AG04449 (cell line): ENCODE measurements at places on chromosomes 2 and 18.

DNA sequence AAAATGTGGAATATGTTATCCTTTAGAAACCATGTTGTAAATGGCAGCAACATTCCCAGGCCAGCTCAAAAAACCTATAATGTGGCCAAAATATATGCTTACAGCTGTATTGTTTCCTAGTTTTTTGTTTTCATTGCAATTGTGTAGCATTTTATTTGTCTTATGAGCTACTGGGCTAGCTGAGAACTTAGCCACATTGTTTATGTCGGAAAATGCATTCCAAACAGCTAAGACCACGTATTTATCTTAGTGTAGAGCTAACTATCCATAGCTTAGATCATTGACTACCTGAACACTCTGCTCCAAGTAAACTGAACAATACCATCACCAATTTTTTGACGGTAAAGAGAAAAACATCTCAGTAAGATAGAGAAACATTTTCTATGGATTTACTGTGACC is 38.4 kb downstream of the METAP1D start:
- no peak for DNase-seq

DNA sequence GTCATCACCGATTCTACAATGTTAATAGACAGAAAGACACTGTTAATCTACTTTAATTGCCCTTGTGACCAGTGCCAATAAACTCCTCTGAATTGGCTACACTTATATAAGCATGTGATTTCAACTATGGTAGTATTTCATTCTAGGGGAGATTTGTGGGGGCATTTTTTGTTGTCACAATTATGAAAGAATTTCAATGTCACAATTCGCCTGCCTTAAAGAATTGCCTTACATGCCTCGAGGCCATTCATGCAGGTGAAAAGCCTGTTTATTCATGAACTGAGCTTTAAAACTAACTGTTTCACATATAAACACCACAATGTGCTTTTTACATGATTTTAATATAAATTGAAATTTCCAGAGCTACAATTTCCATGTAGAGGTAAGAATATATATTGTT is 162.8 kb downstream of the GCA start:
- no peak for DNase-seq

GRCh38 chr2:158619496-158619895 is 162.7 kb downstream of the PKP4 start:
- no peak for DNase-seq

DNA sequence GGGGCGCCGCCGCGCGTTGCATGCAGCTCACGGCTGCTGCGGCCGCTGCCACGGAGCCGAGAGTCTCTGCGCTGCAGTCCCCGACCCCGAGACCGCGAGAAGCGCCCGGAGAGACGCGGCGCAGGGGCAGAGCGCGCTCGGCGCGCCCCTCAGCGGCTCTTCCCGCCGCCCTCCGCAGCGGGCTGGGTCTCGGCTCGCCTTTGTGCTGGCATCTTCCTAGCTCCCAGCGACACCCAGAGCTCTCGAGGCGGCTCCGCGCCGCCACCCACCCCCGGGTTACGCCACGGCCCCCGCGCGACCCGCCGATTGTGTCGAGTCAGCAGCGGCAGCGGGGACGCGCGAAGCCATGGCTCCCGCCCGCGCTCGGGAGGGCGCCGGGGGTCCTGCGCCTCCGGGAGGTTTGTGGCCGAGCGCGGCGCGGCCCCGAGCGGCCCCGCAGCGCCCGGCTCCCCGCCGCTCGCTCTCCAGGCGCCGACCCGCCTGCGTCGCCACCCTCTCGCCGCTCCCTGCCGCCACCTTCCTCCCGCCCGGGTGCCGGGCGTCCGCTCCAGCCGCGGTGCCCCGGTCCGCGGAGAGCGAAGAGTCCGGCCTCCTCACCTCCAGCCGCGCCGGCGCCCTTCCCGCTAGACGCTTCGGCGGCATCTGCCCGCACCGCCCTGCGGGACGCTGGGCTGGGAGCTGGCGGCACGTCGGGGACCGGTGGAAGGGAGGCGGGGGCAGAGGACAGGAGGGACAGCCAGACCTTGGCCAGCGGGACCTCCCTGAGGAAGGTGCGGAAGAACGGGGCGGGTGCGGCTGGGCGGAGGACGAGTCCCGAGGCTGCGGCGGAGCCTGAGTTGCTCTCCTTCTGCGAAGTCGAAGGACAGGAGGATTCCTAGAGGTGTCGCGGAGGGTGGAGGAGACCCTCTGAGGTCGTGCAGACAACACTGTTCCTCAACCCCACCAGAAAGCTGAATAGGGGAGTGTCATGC is 46.3 kb upstream of the CCDC150 start:
- no peak for DNase-seq

DNA sequence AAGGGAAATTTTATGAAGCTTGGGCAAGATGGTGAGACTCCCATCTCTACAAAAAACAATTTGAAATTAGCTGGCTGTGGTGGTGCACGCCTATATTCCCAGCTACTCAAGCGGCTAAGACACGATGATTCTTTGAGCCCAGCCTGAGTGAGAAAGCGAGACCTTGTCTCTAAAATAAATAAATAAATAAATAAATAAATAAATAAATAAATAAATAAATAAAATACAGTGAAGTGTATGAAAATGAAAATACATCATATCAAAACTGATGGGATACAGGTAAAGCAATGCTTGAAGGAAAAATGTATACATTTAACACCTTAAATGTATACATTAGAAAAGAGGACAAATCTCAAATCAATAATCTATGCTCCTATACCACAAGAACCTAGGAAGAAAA is 15.7 kb downstream of the EXOC6B start:
- DNase-seq = no peak

GRCh38 chr2:147177071-147177857 is 667.6 kb upstream of the ACVR2A start:
- DNase-seq = no peak

- no peak for DNase-seq
Measured at GRCh38 chr2:21406911-21407310, 283.1 kb downstream of the TDRD15 start.

DNA sequence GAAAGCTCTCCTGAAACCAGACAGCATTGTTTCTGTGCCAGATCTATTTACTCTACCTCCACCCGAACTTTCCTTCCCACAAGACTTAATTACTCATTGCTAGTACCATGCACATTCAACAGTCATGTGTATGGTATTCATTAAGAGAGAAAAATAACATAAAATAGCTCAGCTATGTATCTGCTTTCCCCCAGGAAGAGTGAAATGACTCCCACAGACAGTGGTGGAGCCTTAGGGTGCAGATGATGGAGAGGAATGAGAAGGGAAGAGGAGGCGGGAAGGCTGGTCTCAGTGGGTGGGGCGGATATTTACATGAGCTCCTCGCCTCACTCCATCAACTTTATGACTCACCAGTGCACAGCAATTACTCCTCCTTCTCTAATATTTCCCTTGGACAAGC is 724.5 kb downstream of the EPHA4 start:
- peak; percentile 91 for DNase-seq

DNA sequence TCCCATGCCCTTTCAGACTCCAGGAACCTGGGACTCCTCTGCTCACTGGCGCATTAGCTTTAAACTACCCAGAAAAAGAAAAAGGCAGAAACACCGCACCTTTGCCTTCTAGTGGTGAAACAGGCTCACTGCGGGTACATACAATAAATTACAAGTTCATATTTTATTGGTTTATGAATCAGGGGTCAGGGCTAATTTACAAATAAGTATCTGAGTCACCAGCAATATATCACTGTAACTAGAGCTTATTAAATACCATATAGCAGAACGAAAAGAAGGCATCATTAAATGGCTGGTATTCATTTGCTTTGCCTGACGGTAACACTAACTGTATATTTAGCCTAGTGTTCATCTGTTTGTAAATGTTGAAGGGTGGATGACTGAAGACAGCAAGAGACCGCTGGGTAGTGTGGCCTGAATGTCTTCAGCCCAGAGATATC is 26.9 kb upstream of the DTNB start:
- DNase-seq = no peak

DNA sequence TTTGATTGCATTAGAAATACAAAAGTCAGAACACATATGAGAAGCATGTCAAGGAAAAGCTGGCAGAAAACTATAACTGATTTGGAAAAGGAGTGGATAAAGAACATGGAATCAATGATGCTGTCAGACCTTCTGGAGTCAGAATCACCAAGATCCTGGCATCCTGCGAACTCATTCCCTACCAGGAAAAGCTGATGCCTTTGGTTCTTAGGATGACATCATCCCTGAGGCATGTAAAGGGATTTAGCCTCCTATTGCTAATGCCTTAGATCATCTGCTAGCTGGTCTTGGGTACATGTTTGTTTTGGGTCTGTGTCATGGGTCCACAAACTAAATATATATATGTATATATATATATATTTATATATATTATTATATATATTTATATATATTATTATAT is 680.7 kb downstream of the EPHA4 start:
- peak; percentile 59 for DNase-seq

GRCh38 chr2:204892506-204893255 is 347.4 kb downstream of the PARD3B start:
- peak; percentile 47 for DNase-seq

GRCh38 chr18:23135550-23136325 is 453 bp downstream of the CABLES1 start:
- no peak for DNase-seq

DNA sequence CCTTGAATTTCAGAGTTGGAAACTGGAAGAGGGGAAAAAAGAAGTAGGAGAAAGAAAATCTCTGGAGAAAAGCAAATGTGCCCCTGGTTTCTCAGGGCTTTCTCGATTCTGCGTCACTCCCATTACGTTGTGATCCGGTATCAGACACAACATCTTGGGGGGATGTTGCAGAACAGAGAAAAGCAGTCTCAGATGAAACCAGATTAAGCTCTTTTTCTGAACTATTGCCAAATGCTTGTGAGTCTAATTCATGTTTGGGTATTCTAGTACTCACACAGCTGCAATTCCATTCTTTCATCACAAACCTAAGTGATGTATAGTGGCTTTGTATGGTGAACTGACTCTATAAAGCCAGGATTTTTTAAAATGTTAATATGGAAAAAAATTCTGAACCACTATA is 233.2 kb downstream of the TCF4 start:
- no peak for DNase-seq

DNA sequence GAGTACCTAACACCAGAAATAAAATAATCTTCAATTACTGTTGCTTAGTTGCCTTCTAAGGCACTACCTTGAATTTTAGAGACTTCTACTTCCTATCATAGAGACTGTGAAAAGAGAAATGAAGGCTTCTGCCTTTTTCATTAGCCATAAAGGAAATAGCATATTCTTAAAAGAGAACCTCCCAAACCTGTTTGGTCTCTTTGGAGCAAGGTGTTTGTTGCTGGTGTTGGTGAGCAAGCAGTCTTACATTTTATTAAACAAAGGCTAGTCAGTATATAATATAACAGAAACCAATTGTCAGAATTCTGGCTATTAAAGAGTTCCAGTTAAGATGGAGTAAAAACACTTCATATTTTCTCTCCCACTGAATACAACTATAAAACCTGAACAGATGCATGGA is 116.4 kb downstream of the TAF4B start:
- DNase-seq = no peak

DNA sequence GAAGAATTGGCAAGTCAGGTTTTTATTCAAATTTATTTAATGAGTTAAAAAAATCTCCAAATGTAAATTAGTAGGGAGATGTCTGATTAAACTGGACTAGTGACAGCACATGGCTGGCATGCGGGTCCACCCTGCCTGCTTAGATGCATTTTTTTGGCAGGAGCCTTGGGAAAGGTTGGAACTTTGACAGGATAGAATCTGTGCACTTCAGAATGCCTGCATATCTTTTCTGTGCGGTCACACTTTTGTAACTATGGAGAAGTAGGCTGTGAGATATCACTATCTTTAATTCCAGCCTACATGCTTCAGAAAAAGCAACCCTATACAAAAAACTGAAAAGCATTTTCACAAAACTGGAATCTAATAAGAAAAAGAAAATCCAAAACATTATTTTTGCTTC is 317.8 kb downstream of the MBD2 start:
- no peak for DNase-seq

- no peak for DNase-seq
Measured at GRCh38 chr2:109519513-109519912, 94.3 kb downstream of the SEPTIN10 start.

DNA sequence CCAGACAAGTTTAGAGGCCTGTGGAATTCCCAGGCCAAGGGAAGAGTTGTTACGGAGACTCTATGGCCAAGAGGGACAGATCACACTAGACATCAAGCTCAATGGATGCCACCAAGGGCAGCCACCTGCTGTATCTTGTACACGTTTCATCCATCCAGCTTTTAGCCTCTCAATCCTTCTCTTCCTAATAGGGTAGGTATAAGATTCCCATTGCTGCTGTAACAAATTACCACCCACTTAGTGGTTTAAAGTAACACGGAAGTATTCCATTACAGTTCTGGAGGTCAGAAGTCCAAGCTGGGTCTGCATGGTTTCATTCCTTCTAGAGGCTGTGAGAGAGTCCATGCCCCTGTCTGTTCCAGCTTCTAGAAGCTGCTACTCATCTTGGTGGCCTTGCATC is 87.8 kb downstream of the GBX2 start:
- no peak for DNase-seq

- DNase-seq = no peak
Measured at GRCh38 chr2:9948721-9949120, 2.8 kb upstream of the GRHL1 start.

- DNase-seq = no peak
Measured at GRCh38 chr18:46663539-46663938, 6.5 kb upstream of the LOXHD1 start.

DNA sequence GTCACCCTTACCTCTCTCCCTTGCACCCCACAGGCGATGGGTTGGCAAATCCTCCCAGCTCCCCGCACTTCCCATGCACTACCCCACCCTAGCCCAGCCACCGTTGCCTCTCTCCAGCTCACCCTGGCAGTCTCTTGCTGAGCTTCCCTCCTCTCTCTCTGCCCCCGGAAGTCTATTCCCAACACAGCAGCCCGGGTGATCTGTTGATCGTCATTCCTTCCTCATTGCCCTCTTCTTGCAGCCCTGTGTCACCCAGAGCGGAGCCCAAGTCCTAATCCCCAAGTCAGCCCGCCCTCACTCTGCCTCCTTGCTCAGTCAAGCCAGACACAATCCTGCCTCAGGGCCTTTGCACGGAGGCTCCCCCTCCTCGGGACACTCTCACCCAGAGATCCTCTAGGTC is 55.2 kb downstream of the CIB4 start:
- no peak for DNase-seq

DNA sequence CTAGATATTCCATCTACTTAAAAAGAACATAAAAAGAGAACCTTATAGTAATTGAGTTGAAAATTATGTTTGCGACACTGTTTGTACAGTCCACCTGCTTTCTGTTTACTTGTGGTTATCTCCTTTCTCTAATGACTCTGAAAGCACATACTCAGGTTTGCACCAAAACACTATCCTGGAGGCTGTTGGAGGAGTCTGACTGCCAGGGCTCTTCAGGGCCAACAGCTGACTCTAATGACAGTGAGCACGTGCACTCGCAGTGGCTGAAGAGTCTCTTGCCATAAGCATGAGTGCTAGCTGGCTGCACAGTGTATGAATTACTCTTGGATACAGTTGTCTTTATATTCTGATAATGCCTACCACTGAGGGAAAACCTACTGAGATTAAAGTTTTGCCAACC is 16.7 kb upstream of the GLS start:
- DNase-seq = no peak

- no peak for DNase-seq
Measured at GRCh38 chr2:174338147-174338605, 3.4 kb downstream of the SP9 start.
